Effector memory CD4-positive, alpha-beta T cell (primary cell): ENCODE measurements at places on chromosomes 2 and 18.

GRCh38 chr2:176531608-176532007 is 262.4 kb downstream of the MTX2 start:
- no peak for DNase-seq

- DNase-seq, result peak; percentile 41
Measured at GRCh38 chr18:7566567-7567473, at the start of gene PTPRM. Gene PTPRM, plus strand, starts transcription at chr18:7567316. Its CDS starts 503 bp downstream, at chr18:7567819.

GRCh38 chr18:6792391-6792790 is 62.9 kb downstream of the ARHGAP28 start:
- DNase-seq, result no peak

GRCh38 chr2:191565647-191566198 is 112.2 kb upstream of the NABP1 start:
- no peak for DNase-seq

GRCh38 chr18:24027156-24027827 is 12.7 kb downstream of the TTC39C start:
- DNase-seq, result no peak

DNA sequence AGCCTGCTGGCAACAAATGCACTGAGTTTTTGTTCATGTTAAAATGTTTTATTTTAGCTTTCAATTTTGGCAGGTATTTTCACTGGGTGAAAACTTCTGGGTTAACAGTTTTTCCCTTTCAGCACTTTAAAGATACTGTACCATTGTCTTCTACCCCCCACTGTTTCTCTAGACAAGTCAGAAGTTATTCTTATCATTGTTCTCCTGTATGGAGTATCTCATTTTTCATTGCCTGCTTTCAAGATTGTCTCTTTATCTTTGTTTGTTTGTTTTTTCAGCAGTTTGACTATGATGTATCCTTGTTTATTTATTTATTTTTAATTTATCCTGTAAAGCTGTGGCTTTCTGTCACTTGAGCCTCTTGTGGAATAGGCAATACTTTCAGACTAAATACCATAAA is 277.0 kb downstream of the ICOS start:
- no peak for DNase-seq

GRCh38 chr18:80009661-80010550 is 21.5 kb upstream of the TXNL4A start:
- no peak for DNase-seq

GRCh38 chr2:19860022-19860421 is 41.8 kb downstream of the TTC32 start:
- DNase-seq, result no peak

DNA sequence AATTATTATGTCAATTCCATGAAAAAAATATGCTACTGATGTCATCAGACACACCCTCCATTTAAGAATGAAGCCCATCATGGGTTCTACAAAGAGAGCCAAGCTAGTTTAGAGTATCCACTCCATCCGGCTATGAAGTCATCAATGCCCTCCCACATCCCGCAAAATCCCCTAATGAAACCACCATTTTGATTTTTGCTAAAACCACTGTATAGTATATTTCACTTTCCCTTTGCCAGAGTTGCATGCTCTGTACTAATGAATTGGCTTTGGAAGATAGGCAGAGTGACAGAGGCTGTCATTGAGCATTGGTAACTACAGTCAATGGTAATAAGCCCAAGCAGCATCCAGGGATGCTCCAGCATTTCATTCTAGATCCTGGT is 118.6 kb downstream of the ANKRD44 start:
- DNase-seq, result peak; percentile 51

GRCh38 chr2:48767330-48767729 is 11.8 kb upstream of the LHCGR start:
- no peak for DNase-seq

GRCh38 chr18:57210107-57210715 is 63.3 kb downstream of the BOD1L2 start:
- no peak for DNase-seq

- no peak for DNase-seq
Measured at GRCh38 chr18:12282442-12283039, 25.5 kb upstream of the TUBB6 start.

DNA sequence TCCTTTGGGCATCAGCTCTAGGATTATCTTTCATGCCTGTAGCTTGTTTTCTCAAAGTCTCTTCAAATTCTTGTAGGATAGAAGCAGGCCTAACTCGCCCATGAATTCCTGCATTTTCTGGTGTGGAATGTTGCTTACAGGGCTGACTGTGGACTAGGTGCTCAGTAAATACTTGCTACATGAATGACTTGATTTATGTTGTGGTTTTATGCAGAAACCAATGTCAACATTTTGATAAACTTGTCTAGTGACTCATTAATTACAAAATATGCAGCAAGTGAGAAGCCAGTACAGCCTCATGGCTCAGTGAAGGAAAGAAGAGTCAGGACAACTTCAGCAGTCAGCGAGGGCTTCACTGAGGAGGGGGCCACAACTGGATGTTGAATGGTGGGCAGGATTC is 110.6 kb upstream of the SIX2 start:
- no peak for DNase-seq

GRCh38 chr18:8536922-8537321 is 72.3 kb upstream of the RAB12 start:
- no peak for DNase-seq

DNA sequence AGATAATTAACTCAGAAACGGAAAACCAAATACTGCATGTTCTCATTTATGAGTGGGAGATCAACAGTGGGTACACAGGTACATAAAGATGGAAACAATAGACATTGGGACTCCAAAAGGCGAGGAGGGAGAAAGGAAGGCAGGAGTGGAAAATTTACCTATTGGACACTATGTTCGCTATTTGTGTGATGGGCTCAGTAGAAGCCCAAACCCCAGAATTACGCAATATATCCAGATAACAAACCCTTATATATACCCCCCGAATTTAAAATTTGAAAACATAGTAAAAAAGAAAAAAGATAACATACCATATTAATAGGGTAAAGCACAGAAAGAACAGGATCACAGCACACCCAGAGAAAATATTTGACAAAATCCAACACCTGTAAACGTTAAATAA is 1351.7 kb upstream of the FAM98A start:
- DNase-seq, result no peak

DNA sequence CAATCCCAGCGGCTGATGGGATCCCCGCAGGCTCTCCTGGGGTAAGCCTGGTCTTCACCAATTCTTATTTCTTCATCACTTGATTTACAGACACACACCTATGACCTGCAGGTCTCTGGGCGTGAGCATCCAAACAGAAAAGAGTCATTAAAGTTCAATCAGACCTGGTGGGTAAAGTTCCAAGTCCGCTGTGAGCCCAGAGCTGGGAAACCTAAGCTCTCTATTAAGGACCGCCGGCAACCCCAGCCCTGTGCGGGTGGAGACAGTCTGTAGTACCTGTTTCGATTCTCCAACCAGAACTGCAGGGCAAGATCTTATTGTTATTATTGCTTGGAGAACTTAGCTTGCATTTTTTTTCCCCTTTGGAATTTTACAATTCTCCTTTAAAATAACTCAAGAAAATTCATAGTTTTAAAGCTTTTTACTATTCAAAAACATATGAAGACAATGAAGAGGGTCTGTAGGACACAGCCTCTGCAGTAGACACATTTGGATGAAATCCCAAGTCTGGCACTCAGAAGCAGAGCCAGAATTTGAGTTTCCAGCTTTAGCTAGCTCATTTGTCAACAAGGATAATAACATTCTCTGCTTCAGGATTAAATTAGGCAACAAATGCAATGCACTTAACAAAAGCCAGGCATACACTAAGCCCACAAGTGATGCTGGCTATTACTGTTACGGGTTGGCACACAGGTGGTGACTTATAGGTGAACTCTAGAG is 376.4 kb downstream of the INSIG2 start:
- no peak for DNase-seq

GRCh38 chr2:108125581-108125980 is 114.2 kb upstream of the SULT1C3 start:
- no peak for DNase-seq

DNA sequence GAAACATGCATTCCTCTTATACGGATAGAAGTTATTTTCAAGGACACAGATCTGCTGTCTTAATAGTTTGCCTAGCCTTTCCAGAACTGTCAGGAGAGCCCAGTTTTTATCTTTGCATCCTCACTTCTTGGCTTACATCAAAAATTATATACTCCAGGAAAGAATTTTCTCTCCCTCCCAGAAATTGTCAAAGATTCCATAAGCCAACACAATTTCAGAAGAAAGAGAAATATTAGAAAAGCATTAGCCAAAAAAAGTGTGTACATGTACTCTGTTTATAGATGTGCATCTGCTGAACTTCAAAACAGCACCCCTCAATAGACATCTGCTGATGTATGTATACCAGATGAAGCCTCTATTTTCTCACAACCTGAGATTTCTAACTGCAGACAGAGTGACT is 210.4 kb downstream of the METTL4 start:
- no peak for DNase-seq

GRCh38 chr18:47413327-47413726 is 161.9 kb upstream of the SKOR2 start:
- no peak for DNase-seq

DNA sequence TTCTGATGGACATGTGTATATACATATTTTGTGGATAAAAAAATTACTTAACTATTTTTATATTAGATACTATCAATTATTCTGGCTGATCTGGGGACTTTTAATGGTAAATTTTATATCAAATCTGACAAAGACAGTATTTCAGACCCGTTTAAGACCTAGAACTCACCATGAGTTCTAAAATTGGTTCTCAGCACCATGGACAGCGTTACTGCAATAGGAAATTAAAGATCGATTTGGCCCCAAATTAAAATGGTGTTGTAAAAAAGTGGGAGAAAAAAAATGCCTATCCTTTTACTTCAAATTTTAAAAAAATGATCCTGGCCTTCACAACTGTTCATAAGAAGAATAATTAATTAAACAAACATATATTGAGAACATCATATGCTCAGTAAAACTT is 919 bp upstream of the SCN2A start:
- DNase-seq, result no peak

GRCh38 chr18:50297621-50298442 is 10.3 kb upstream of the CXXC1 start:
- DNase-seq, result peak; percentile 54

- DNase-seq, result no peak
Measured at GRCh38 chr2:163471947-163472346, 263.9 kb downstream of the FIGN start.

- DNase-seq, result no peak
Measured at GRCh38 chr2:139550341-139550740, 770.2 kb upstream of the NXPH2 start.

- no peak for DNase-seq
Measured at GRCh38 chr2:32108111-32108510, 44.8 kb downstream of the SPAST start.

DNA sequence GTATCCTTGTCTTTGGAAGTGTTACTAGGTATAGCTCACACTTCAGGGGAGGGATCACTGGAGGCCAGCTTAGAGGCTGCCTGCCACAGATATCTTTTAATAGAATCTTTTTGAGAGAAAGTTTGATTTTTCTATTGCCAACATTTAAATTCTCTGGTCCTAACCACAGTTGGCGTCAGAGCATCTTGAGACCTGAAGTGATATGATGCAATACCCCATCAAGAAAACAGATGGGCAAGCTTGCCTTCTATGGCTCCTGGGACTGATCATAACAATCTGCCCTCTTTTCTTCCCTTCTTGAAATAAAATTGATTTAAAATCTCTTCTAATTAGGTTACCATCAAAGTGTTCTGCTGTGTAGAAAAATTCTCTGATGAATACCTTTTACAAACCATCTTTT is 105.5 kb upstream of the ACKR3 start:
- DNase-seq, result no peak

- DNase-seq, result no peak
Measured at GRCh38 chr18:45270289-45270771, 344.9 kb upstream of the SLC14A2 start.

GRCh38 chr18:1891641-1892040 is 679.7 kb downstream of the METTL4 start:
- no peak for DNase-seq

DNA sequence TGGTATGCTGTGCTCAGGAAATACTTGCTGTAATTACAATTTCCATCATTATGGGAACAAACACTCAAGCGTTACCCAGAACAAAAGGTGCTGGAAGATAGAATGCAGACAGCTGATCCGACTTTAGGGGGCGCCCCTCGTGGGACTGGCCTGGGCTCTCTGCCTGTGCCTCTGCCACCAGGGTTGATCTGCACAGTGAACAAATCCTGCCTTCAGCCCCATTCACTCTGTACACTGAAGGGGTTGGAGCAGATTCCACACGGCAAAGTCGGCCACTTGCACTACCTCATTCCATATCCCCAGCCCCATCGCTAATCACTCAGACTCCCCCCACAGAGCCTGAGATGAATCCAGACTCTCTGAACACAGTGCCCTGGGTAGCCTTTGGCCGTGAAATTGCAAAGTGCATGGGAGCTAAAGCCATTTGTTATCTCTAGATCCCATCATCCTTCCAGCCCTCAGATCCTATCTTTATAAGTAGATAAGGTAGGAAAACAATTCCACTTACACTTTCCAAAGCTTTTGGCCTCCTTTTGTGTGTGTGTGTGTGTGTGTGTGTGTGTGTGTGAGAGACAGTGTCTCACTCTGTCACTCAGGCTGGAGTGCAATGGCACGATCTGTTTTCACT is 69.3 kb downstream of the INPP5D start:
- DNase-seq, result no peak

DNA sequence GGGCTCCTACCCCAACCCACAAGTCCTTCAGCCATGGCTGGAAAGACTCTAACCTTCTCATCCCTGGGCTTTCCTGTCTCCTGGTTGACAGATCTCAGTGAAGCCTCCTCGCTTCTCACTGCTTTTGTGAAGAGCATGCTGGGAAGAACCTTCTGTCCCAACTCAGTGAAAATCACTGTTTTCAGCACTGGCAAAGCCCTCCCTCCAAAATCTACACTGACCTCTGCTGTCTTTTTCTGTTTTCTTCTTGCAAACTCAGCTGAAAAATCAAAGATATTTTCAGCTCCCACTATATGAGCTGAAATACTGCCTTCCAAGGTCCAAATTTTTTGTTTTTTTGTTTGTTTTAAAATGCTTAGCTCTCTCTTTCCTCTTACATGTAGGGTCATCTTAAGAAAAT is 266.3 kb upstream of the AGAP1 start:
- no peak for DNase-seq

GRCh38 chr18:3810296-3810695 is 360.3 kb downstream of the TGIF1 start:
- DNase-seq, result no peak

- no peak for DNase-seq
Measured at GRCh38 chr2:24104906-24105305, 18.2 kb downstream of the PFN4 start.

- DNase-seq, result no peak
Measured at GRCh38 chr2:160220026-160220425, 20.0 kb upstream of the ITGB6 start.

- DNase-seq, result no peak
Measured at GRCh38 chr18:44850001-44850400, 169.3 kb downstream of the SETBP1 start.
